ENCODE measurements at places on chromosomes 12 and 14.

- DNase-seq = no peak
These were observed 118.7 kb upstream of the CDKN3 start for GRCh38 chr14:54278087-54278486.

GRCh38 chr14:105742531-105742848, 216.1 kb downstream of the TMEM121 start:
- DNase-seq = no peak

- no peak for DNase-seq
These were observed 53.7 kb downstream of the KCNC2 start for GRCh38 chr12:75155962-75156361.

- no peak for DNase-seq
These were observed 17.9 kb upstream of the MDM1 start for GRCh38 chr12:68349921-68350606.

DNA sequence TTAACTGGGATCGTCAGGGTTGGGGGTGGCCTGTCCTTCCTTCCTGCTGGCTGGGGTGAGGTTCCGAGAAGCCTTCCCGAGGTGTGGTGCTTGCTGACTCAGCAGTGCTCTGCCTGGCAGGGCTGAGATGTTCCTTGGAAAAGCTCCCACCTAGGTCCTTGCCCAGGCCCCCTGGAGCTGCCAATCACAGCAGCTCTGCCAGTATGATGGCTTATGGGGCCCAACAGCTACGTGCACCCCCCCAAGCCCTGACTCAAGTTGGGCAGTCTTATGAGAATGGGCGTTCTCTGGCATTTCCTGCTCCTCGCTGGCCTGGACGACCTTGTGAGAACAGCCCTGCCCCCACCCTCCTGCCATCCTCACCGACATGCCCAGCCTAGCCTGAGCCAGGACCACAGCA, 292.2 kb upstream of the CRY1 start:
- no peak for DNase-seq

DNA sequence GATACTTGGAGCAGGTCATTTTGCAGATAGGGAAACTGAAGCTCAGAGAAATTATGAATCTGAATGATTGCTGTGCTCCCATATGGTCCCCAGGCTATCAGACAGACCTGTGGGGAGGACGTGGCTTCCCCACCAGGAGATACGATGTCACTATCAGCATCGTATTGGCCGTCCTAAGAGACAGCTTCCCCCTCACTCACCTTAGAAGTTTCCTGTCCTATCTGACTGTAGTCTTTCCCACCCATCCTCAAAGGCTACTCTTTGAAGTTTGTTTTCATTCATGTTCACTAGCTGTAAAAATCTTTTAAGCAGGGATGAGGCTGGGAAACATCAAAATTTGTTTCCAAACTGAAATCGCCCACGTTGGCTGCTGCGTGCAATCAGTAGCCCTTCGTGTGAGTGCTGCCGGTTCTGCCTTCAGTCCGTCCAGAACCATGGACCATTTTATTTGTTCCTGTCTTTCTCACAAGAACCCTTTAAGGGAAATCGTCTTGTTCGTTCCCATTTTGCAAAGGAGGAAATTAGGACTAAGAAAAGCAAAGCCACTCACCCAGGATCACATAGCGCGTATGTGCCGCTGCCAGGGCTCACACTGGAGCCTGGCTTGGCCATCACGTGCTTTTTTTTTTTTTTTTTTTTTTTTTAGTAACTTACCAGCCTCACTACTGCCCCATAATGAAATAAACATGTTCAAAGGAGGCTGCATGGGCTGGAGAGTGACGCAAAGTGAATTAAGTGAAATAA, 1.0 kb upstream of the KDM2B start:
- no peak for DNase-seq

DNA sequence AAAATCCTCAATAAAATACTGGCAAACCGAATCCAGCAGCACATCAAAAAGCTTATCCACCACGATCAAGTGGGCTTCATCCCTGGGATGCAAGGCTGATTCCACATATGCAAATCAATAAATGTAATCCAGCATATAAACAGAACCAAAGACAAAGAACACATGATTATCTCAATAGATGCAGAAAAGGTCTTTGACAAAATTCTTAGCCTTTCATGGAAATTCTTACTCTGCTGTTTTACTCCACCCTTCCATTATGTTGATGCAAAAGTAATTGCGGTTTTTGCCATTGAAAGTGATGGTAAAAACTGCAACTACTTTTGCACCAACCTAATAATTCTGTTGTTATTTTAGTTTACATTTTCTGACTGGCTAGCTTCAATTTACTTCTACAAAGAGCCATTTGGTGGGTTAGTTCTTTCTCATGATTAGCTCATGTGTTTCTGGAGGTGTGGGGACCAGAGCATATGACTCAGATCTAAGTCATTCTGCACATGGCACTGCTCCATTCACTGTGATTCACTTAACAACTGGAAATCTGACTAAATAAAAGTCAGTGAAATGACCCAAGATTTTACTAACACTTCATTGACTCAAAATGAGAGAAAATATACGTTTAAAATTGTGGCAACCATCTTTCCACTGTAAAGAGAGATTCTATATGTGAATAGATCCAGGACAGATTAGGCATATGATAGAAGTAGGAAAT, 99.9 kb downstream of the TMTC3 start:
- no peak for DNase-seq

- DNase-seq = no peak
These were observed 25.0 kb downstream of the SH2B3 start for GRCh38 chr12:111430433-111431353.

DNA sequence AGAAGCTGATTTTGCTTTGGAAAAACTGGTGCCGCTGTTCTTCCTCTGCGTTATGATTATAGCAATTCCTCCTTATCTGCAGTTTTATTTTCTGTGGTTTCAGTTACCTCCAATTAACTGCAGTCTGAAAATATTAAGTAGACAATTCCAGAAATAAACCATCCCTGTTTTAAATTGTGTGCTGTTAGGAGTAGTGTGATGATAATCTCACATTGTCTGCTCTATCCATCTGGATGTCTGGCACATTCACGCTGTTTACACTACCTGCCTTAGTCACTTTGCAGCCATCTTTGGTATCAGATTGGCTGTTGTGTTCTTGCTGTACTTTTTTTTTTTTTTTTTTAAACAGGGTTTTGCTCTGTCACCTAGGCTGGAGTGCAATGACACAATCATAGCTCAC, 141.0 kb downstream of the GRIP1 start:
- no peak for DNase-seq

DNA sequence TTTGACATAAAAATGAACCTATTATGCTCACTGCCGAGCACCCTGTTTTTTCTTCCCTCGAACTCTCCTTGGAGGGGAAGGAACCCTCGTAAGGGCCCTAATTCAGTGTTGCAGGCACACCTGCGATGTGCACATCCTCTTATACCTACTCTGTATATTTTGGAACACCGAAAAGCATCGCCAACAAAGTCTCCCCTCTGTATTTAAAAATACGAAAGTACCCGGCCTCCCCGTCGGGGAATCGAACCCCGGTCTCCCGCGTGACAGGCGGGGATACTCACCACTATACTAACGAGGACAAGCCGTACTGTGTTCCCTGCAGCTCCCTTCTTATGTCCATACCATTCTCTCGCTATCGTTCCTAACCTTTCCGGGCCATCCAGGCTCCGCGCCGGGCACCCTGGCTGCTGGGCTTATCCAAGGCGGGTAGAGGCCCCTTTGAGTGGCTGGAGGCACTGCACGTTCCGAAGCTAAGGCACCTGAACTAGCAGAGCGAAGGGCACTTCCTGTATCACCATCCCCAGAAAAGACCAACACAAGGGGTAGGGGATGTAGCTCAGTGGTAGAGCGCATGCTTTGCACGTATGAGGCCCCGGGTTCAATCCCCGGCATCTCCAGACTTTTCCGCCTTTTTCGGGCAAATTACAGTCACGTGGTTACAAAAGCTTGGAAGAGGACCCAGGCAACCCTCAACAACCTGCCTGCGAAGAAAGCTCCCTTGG, 25.1 kb upstream of the UBC start:
- peak; percentile 90 for DNase-seq

- DNase-seq = no peak
These were observed 162.9 kb downstream of the KSR2 start for GRCh38 chr12:117805865-117806264.

- DNase-seq = no peak
These were observed 31.0 kb upstream of the GRIP1 start for GRCh38 chr12:66709893-66710292.

GRCh38 chr14:89798212-89798773, 156.2 kb downstream of the EFCAB11 start:
- DNase-seq = no peak

GRCh38 chr12:20451761-20452160, 83.4 kb downstream of the PDE3A start:
- DNase-seq = no peak

- no peak for DNase-seq
These were observed 73.5 kb downstream of the ARF6 start for GRCh38 chr14:49966304-49966809.

GRCh38 chr14:75826599-75826998, 155.2 kb downstream of the TGFB3 start:
- DNase-seq = no peak

DNA sequence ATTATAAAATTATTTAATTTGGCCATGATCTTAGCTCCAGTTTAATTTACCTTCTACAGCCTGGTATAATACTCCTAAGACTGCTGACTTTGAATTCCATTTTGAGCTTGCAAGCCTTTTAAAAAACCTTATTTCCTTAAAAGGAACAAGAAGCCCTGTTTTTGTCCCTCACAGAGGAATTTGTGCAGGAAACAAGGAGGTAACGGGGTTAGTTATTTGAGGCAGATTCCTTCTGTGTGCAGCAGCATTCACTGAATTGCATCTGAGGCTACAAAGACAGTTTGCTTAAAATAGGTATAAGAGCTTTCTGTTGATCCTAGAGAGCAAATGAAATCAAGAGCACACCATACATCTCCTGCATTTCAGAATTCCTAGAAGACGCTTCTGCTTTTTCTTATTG, 403.3 kb upstream of the PRICKLE1 start:
- no peak for DNase-seq

DNA sequence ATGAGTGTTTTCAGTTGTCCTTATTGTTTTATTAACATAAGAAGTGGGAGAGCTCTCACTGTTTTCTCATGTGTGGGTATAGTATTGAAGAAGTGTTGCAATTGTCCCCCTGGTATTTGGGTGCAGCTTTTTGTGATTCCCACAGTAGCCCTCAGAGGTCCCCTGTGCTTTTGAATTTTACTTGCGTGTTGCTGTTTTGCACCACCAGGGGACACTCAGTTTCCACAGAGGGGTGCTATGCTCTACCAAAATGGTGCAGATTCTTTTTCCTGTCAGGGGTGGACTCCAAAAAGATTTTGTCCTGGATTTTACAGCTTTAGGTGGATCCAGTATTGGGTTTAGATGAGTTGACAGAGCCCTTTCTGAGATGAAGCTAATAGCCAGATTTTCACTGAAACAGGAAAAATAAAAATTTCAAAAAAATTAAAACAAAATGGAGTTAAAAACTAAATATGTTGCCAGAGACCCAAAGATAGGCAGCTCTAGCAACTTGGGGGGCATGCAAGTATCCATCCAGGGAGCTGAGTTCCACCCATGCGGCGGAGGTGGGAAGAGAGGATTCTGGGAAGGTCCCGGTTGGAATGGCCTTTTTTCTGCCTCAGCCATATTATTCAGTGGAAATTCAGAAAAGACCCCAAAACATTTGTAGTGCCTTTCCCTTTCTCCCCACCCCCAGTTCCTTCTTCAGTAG, 50.2 kb downstream of the TTLL5 start:
- no peak for DNase-seq

DNA sequence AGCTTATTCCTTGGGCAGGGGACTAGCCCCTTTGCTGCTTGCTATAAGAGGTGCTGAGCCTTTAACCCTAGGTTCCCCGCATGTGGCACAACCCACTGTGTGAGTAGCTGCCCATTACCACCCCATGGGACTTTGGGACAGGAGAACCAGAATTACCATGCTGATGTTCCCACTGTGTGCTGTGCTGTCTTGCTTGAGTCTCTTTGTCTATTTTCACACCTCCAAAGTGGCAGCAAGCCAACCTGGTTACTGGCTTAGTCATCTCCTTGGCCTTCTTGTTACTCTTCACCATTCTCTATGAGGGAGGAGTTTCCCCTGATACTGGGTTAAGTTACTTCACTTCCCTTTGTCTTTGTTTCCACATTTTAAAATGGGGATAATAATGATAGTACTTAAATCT, 73.4 kb upstream of the ETV6 start:
- no peak for DNase-seq

GRCh38 chr12:72133497-72134055, 138.6 kb upstream of the TRHDE start:
- DNase-seq = no peak

DNA sequence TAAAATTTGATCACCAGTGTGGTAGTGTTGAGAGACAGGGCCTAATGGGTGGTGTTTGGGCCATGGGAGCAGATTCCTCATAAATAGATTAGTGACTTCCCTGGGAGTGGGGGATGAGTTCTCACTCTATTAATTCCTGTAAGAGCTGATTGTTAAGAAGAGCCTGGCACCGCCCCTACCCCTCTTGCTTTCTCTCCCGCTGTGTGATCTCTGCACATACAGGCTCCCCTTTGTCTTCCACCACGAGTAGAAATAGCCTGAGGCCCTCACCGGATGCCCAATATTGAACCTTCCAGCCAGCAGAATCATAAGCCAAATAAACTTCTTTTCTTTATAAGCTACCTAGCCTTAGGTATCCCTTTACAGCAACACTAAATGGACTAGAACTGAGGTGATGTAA, 31.9 kb upstream of the CAND1 start:
- no peak for DNase-seq

DNA sequence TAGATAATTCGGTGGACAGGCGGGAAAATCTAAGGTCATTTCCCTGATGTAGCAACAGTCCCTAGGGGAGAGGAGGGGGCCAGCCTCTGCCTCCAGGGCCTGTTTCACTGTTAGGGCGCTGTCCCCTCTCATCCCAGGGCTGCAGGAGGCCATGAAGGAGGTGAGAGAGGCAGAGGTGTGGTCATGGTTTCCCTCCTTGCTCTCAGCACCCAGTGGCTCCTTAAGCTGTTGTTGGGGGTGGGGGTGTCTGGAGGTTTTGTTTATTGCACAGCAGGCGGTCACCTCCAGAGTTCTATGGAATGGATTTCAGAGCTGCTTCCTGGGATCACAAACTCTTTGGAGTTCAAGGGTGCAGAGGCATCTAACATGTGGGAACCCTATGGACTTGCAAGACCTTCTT, 212.5 kb upstream of the RTL1 start:
- DNase-seq = no peak

DNA sequence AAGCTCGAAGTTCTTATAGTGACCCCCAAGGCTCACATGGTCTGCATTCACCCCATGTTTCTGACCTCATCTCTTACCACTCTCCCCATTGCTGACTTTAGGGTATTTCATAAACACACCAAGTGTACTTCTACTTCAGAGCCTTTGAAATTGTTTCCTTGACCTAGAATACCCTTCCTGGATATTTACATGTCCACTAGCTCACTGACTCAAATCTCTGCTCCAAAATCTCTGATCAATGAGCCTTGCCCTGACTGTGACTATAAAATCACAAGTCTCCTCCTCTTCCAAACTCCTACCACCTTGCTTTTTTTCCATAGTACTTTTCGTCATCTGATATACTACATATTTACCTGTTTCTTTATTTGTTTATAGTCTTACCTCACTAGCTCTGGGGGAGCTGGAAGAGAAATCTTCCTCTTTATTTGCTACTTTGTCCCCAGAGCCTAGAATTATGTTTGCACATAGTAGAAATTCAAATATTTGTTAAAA, 105.1 kb downstream of the RMST start:
- DNase-seq = no peak

All from iPS DF 19.7 (cell line).